Mammary epithelial cell (primary cell): ENCODE measurements at places on chromosomes 4 and X. TPM values are rescaled to one million over a fixed set of nuclear protein-coding genes. Genes with fewer than 3 reads are reported as not detected.

RHOXF2B gene
- total RNA-seq: not detected in 2 replicates

TLR10 gene
- not detected in 2 replicates for total RNA-seq

CFAP99 gene
- total RNA-seq: not detected in 2 replicates

SATL1 gene
- 0.14 TPM in 1 of 2 replicates, not detected in the other for total RNA-seq

CYLC1 gene
- not detected in 2 replicates for total RNA-seq

OCIAD2 gene
- total RNA-seq: 111 and 138 TPM in 2 replicates

CLGN gene
- total RNA-seq: under 0.01 TPM

TRIM60 gene
- total RNA-seq: not detected

PIR gene
- total RNA-seq: 40.9 and 52.0 TPM in 2 replicates

DRD5 gene
- total RNA-seq: not detected in 2 replicates

SSX4B gene
- total RNA-seq: not detected in 2 replicates

TLR6 gene
- total RNA-seq: 6.7 TPM

GLRB gene
- 1.5 and 1.6 TPM in 2 replicates for total RNA-seq

MMRN1 gene
- total RNA-seq: 0.29 TPM in 1 of 2 replicates, not detected in the other

HSFX2 gene
- total RNA-seq: not detected in 2 replicates

LRCH2 gene
- total RNA-seq: 0.33 TPM

GAGE12J gene
- total RNA-seq: not detected

BBS12 gene
- total RNA-seq: 4.3 and 4.9 TPM in 2 replicates

GPC4 gene
- 7.2 TPM for total RNA-seq

TLR1 gene
- total RNA-seq: 3.7 TPM

CFP gene
- total RNA-seq: 0.17 TPM

MGAT4D gene
- total RNA-seq: not detected

ACOT9 gene
- total RNA-seq: 74.1 and 78.7 TPM in 2 replicates

CXXC4 gene
- 0.17 TPM for total RNA-seq

MCF2 gene
- 0.17 TPM for total RNA-seq

HEPH gene
- 5.7 and 6.5 TPM in 2 replicates for total RNA-seq

UGT8 gene
- 0.37 and 0.68 TPM in 2 replicates for total RNA-seq

RNF175 gene
- total RNA-seq: 0.31 TPM in 1 of 2 replicates, not detected in the other

CITED1 gene
- not detected for total RNA-seq

EXOC1L gene
- not detected for total RNA-seq

TLR2 gene
- total RNA-seq: 33.2 TPM
